Ammon's horn (tissue), 1 donor: ENCODE measurements at places on chromosomes 12 and 14.
A peak's percentile ranks its signal among the peaks of the same experiment; 100 is the strongest.

DNA sequence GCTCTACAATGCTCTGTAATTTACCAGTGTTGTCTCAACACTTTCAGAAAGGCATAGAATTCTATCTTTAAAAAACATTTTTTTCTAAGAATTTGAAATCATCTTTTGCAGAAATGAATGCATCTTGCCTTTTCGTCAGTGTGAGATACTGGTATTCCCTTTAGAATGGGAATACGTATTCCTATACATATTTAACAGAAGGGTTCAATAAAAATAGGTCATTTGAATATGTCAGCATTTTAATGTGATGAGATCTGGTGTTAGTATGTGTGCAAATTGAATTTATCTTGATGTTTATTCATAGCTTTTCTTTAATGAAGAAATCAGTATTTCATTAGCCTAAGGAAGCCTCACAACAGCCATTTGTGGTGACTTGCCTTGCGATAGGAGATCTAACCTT lies 44.2 kb downstream of the WDR20 start:
- no peak for DNase-seq

- DNase-seq, result no peak
Measured at GRCh38 chr14:106276326-106277267, 750.2 kb downstream of the TMEM121 start.

DNA sequence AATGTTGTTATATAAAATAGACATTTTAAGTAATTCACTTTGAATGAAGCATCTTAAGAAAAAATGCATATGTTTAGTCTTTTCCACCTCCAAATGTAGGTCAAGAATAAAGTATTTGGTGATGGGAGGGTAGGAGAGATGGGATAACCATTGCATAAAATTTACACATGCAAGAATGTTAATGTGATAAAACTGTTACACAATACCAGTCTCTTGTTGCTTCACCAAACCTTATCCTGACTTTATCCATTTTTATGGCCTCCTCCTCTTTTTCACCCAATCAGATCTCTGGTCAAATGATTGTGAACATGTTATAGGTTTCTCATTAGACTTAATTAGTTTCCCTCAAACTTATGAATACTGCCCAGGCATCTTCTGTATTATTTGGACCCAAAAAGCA lies 994.5 kb upstream of the FLRT2 start:
- no peak for DNase-seq

DNA sequence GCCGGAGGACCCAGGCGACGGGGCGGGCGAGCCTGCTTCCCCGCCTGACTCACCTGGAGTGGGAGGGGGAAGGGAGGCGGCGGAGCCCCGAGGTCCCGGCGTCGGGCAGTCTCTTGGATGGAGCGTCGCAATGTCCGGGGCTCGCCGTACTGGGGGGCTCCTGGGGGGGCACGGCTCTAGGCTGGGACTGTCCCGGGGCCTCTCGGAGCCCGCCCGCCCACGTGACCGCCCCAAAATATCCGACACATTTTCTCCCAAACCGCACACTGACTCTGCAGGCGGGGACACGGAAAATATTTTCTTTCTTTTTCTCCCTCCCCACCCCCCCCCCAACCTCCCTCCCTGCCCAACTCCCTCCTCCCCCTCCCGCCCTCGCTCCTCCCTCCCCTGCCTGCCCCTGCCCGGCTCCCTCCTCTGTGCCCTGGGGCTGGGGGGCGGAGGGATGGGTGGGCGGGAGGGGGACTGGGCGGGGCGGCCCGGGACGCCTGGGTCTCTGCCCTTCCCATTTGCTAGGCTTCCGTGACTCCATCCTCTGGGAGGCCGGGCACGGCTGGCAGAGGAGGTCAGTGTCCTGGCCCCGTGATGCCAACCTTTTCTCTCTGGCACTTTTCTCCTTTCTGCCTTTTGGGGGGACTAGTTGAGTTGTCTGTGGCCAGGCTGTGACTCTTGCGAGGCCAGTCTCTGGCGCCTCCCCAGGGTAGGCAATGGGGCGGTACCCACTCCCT lies at the start of gene RARG:
RARG (minus strand) TSS at position 289 of the 725 bp plus-strand sequence. CDS start 4,664 bp downstream, outside the sequence.
- peak; percentile 54 for DNase-seq

- DNase-seq, result no peak
Measured at GRCh38 chr14:22803687-22803974, 11.6 kb downstream of the SLC7A7 start.

- no peak for DNase-seq
Measured at GRCh38 chr12:52126050-52126604, 46.6 kb downstream of the SMIM41 start.

DNA sequence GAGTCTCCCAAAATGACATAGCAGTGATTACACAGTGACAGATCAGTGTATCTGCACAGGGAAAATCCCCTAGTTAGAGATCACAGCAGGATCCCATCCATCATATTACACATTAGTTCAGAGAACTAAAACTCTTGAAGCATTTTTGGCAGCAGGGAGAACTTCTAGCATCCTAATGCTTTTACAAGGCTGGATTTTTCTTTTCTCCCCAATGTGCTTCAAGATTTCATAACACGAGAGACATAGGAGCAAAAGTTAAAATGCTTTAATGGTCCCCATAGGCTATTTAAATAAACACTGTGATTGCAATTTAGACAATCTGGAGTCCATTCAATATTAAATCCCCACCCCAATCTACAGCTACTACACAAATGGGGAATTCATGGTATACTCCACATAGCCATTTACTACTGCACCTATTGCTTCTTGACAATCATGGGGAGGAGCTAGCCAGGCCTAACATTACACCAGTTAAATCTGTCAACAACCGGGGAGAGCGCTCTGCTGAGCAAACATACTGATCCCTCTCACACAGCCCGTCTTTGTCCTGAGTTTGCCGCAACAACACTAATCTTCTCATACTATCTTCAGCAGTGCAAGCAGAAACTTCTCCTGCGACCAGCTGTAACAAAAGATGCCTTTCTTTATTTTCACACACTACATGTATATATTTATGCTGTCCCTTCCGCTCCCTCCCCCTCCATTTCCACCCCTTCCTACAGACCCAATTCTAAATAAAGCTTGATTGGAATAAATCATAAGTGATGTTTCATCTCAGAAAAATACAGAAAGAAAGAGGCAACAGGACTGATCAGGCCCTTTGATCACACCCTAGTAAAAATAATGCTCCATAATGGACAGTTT lies 120.3 kb upstream of the SOX5 start:
- no peak for DNase-seq

DNA sequence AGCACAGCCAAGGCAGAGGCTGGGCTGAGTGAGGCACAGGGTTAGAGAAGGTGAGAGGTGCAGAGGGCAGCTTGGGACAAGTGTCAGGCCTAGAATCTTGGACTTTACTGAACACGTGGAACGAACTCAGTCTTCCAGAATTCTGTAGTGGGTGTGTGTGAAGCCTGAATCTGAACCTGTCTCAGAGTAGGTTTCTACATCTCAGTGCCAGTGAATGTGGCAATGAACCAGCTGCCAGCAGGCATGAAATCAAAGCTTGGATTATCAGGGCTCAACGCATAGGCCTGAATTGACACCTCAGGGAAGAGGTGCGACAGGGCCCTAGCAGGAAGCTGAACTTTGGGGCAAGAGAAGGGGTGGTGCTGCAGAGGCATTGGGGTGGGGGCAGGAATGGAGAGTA lies 104.6 kb downstream of the SAMD4A start:
- DNase-seq, result no peak

DNA sequence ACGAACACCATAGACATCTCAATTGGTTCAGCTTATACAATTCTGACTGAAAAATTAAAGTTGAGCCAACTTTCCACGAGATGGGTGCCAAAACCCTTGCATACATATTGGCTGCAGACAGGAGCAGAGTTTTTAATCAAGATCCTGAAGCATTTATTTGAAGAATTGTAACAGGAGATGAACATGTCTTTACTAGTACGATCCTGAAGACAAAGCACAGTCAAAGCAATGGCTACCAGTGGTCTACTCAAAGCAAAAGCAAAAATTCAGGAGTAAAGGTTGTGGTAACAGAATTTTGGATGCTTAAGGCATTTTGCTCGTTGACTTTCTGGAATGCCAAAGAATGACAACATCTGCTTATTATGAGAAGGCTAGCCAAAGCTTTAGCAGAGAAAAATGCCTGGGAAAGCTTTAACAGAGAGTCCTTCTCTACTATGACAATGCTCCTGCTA lies 20.7 kb downstream of the ZDHHC17 start:
- peak; percentile 17 for DNase-seq

GRCh38 chr12:18580706-18581105 lies 157.1 kb downstream of the PLCZ1 start:
- DNase-seq, result no peak

DNA sequence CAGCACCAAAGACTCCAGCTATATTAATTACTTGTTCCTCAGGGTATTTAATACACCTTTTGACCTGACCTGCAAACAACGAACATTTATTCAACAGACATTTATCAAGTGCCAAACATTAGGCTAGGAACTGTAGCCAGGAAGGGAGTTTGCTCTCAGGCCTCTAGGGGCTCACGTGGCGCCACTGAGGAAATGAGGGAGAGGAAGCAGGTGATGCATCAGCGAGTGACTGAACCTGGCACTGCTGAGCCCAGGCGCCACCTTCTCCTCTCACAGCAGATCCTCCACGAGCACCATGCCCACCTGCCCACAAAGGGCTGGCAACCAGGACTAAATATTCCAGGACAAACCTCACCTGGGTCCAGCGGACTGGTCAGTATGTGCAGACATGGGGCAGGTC lies 50.2 kb downstream of the SETD3 start:
- no peak for DNase-seq

DNA sequence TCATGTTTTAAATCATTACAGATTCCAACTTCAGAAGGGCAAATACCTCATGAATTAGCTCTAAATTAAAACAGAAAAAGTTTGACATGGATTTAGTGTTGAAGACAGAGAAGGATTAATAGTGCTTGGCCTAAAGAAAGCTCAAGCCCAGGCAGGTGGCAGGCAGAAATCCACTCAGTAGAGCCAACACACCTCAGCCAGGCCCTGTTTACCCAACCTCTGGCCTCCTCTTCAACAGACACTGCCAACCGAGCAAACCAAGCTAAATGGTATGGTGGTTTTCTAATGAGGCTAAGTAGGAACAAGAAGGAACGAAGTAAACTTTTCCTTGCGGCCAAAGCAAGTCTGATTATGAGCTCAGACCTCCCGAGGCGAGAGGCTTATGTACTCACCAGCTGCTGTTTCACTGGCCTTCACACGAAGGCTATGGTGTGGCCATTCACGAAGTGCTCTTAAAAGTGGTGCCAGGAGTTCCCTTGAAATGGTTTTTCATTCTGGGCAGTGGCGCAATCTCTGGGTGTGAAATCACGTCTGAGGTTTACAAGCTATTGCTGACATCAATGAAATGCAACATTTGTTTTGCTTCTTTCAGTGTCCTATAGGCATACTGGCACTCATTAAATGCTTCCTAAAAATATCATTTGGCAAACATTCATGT lies 124.1 kb upstream of the LGR5 start:
- no peak for DNase-seq
